ENCODE measurements at places on chromosomes 6 and 20. TPM values are rescaled to one million over a fixed set of nuclear protein-coding genes. Genes with fewer than 3 reads are reported as not detected.

The VWA7 gene
- total RNA-seq, result 0.52 TPM

The ENPP1 gene
- 0.11 TPM for total RNA-seq

The FRK gene
- not detected for total RNA-seq

The GJA1 gene
- total RNA-seq, result not detected

The LY6G5C gene
- total RNA-seq, result 4.4 TPM

The EDN1 gene
- 0.74 TPM for total RNA-seq

The IMPG1 gene
- total RNA-seq, result not detected

The MUCL3 gene
- not detected for total RNA-seq

The NCOA7 gene
- total RNA-seq, result 48.0 TPM

The NKAPL gene
- total RNA-seq, result 1.7 TPM

The DLK2 gene
- total RNA-seq, result 1.2 TPM

The PGC gene
- total RNA-seq, result not detected

- H3K4me3 ChIP-seq, result no peak overlapping the region
- no peak overlapping the region for H3K27ac ChIP-seq
- H3K27me3 ChIP-seq, result no peaks in the 10 kb centered on the region
- peaks cover 30% of the 10 kb centered on the region for H3K4me1 ChIP-seq
These were observed 9.1 kb downstream of the SOD2 start for GRCh38 chr6:159684013-159684304.

DNA sequence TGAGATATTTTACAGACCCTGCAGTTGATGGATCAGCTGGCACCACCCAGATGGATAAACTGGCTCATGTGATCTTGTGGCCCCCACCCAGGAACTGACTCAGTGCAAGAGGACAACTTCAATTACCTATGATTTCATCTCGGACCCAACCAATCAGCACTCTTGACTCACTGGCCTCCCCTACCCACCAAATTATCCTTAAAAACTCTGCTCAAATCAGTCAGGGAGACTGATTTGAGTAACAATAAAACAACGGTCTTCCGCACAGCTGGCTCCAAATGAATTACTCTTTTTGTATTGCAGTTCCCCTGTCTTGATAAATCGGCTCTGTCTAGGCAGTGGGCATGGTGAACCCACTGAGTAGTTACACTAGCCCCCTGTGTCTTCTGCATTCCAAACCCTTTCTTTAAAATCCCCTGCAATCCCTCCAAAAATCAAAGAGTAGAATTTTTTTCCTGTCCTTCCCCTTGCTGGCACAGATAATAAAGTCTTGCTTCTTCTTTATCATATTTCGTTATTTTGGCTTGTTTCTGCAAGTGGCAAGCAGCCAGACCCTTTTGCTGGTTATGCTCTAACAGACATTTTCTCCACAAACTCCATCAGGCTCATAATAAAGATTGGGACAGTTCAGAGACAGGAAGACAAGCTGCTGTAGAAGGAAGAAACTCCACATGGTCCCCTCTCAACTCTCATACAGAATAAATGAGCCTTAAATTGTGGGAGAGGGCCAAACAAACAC, 48.3 kb downstream of the OR2B6 start:
- H3K36me3 ChIP-seq, result no peaks in the 10 kb centered on the region
- H3K4me1 ChIP-seq, result peaks cover 3% of the 10 kb centered on the region
- peaks cover 42% of the 10 kb centered on the region for H3K27me3 ChIP-seq
- H3K4me3 ChIP-seq, result no peak overlapping the region
- no peak for DNase-seq

DNA sequence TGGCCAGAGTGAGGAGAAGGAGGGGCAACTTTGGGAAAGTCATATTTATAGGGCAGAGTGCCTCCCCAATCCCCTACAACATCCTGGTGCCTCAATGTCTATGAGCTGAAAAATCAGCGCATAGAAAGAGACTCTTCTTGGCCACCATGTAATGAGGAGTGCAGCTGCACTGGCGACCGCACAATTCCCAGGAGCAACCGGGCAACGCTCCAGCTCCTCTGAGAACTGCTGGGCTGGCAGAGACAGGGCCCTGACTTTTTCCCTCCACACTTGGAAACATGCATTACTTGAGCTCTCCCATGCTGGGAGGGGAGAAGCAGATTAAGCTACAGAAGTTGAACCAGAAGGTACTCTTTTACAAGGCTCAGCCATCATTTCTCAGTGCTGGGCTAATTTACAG, 31.4 kb upstream of the MARCKS start:
- H3K27ac ChIP-seq, result no peak overlapping the region
- DNase-seq, result no peak
- no peaks in the 10 kb centered on the region for H3K36me3 ChIP-seq

DNA sequence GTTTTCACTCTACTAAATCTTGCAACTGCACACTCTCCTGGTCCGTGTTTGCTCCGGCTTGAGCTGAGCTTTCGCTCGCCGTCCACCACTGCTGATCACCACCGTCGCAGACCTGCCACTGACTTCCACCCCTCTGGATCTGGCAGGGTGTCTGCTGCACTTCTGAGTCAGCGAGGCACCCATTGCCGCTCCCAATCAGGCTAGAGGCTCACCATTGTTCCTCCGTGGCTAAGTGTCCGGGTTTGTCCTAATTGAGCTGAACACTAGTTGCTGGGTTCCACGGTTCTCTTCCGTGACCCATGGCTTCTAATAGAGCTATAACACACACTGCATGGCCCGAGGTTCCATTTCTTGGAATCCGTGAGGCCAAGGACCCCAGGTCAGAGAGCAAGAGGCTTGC, 98.6 kb upstream of the GPR6 start:
- H3K4me3 ChIP-seq, result no peak overlapping the region
- DNase-seq, result no peak
- H3K4me1 ChIP-seq, result no peaks in the 10 kb centered on the region
- H3K36me3 ChIP-seq, result no peaks in the 10 kb centered on the region

GRCh38 chr6:127634178-127634577, 57.2 kb downstream of the C6orf58 start:
- no peaks in the 10 kb centered on the region for H3K4me1 ChIP-seq
- H3K27ac ChIP-seq, result no peak overlapping the region
- no peaks in the 10 kb centered on the region for H3K27me3 ChIP-seq

DNA sequence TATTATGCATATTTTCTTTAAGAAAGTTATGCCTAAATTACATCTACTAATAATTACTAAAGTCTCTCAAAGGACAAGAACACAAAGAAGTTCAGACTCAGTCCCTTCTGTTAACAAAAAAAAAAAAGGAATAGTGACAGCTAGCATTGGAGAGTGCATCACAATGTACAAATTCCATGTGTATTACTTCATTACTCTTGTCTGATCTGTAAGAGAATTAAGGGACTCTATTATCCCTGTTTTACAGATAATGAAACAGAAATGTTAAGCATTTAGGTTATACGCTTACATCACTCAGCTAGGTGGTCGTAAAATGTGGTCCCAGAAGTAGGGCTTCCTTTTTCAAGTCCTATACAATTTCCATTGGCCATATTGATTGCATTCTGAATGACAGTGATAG, 17.2 kb upstream of the VNN1 start:
- H3K27ac ChIP-seq, result no peak overlapping the region
- H3K36me3 ChIP-seq, result no peaks in the 10 kb centered on the region
- H3K27me3 ChIP-seq, result peaks cover 2% of the 10 kb centered on the region
- no peak for DNase-seq

DNA sequence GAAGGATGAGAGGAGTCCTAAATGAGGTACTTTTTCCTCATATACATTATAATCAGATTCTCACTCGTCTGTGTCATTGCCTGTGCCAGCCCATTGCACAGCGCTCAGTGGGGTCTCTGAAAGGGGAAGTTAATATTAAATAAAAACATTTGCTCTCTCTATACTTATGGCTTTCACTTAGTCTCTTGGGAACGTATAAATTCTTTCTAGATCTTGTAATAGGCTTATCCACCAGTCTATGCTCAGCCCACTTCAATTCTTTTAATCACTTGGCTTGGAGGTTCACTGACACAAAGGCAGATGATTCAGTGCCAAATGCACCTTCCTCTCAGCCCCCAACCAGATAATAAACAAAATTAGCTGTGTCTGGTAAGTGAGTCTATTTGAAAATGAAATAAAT, 164.3 kb upstream of the OGFRL1 start:
- H3K36me3 ChIP-seq, result peaks cover 6% of the 10 kb centered on the region
- no peak overlapping the region for H3K27ac ChIP-seq
- no peak for DNase-seq
- H3K4me3 ChIP-seq, result no peak overlapping the region
- peaks cover 9% of the 10 kb centered on the region for H3K4me1 ChIP-seq
- H3K27me3 ChIP-seq, result peaks cover 18% of the 10 kb centered on the region

GRCh38 chr6:89944181-89944755, 50.0 kb downstream of the GJA10 start:
- no peak overlapping the region for H3K4me3 ChIP-seq
- no peak for DNase-seq
- H3K27me3 ChIP-seq, result no peaks in the 10 kb centered on the region
- H3K4me1 ChIP-seq, result peaks cover 65% of the 10 kb centered on the region

GRCh38 chr20:35319192-35319870, 27.1 kb upstream of the FAM83C start:
- no peak for DNase-seq
- peaks cover 21% of the 10 kb centered on the region for H3K4me1 ChIP-seq
- H3K36me3 ChIP-seq, result no peaks in the 10 kb centered on the region

GRCh38 chr20:48096957-48097890, 311.9 kb upstream of the SULF2 start:
- no peaks in the 10 kb centered on the region for H3K4me1 ChIP-seq
- H3K27me3 ChIP-seq, result peaks cover 1% of the 10 kb centered on the region
- H3K27ac ChIP-seq, result no peak overlapping the region
- no peaks in the 10 kb centered on the region for H3K36me3 ChIP-seq
- no peak for DNase-seq
- no peak overlapping the region for H3K4me3 ChIP-seq

DNA sequence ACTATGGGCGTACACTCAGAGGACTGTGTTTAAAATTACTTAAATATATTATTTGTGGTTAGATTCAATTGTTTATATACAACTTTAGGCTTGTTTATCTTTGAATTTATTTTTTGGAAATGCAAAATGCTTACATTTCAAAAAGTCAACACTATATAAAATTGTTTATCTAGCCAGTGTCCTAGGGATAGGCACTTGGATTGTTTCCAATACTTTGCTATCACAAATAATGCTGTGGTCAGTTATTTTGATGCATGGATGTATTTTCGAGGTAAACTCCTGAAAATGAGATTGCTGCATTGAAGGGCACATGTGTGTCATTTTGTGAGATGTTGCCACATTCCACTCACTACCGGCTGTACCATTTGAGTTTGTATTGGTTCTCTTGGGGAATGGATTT, 213.9 kb downstream of the SLC24A3 start:
- no peaks in the 10 kb centered on the region for H3K36me3 ChIP-seq
- H3K4me1 ChIP-seq, result no peaks in the 10 kb centered on the region
- no peak overlapping the region for H3K4me3 ChIP-seq
- H3K27me3 ChIP-seq, result peaks cover 1% of the 10 kb centered on the region
- no peak overlapping the region for H3K27ac ChIP-seq

DNA sequence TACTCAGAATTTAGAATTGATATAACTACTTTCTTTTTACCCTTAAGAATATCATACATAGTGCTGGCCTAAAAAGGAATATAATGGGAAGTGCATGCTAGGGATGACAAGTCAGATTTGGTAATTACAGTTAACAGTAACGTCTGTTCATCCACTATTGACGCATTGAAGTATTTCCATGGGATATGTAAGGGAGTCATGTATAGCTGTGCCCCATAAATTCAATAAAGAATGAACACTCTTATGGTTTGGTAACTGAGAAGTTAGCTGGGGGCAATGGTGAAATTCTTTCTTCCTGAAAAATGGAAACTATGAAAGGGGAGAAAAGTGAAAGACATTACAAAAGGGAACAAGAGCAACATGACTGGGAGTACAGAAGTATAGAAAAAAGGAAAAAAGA, 2.6 kb upstream of the COL19A1 start:
- H3K36me3 ChIP-seq, result peaks cover 9% of the 10 kb centered on the region
- peaks cover 29% of the 10 kb centered on the region for H3K4me1 ChIP-seq
- no peak for DNase-seq
- no peak overlapping the region for H3K27ac ChIP-seq

GRCh38 chr6:80282913-80283554, 176.6 kb downstream of the BCKDHB start:
- H3K36me3 ChIP-seq, result peaks cover 8% of the 10 kb centered on the region
- H3K27ac ChIP-seq, result no peak overlapping the region
- no peak for DNase-seq
- no peaks in the 10 kb centered on the region for H3K27me3 ChIP-seq
- H3K4me3 ChIP-seq, result no peak overlapping the region

DNA sequence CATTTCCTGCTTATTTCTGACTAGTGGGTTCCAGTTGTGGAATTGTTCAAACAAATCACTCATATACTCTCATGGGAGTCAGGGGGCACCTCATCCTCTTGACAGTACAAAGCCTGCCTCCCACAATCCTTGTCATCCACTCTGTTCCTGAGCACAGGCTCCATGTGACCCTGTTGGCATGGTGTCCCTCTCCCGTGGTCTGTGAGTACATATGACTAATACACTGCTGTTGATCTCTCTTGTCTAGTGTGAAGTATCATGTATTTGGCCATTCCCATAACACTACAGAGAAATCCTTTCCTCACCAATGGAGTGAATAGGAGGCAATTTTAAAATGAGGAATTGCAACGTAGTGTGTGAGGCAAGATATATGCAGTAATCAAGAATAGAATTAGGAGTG, 185.3 kb downstream of the OGFRL1 start:
- H3K4me1 ChIP-seq, result no peaks in the 10 kb centered on the region
- H3K4me3 ChIP-seq, result no peak overlapping the region
- H3K36me3 ChIP-seq, result no peaks in the 10 kb centered on the region
- DNase-seq, result no peak

DNA sequence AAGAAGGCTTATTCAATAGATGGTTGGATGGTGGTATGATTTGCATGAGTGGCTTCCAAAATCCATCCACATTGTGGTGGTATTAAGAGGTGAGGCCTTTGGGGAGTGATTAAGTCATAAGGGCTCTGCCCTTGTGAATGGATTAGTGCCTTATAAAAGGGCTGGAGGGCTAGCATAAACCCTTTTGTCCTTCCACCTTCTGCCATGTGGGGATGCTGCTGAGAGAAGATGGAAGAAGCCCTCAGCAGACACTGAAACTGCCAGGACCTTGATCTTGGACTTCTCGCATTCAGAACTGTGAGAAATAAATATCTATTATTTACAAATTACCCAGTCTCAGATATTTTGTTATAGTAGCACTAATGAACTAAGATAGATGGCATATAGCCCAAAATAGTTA, 27.8 kb upstream of the SRPK1 start:
- no peak for DNase-seq
- no peaks in the 10 kb centered on the region for H3K27me3 ChIP-seq
- peaks cover 3% of the 10 kb centered on the region for H3K4me1 ChIP-seq
- no peaks in the 10 kb centered on the region for H3K36me3 ChIP-seq
- no peak overlapping the region for H3K4me3 ChIP-seq

DNA sequence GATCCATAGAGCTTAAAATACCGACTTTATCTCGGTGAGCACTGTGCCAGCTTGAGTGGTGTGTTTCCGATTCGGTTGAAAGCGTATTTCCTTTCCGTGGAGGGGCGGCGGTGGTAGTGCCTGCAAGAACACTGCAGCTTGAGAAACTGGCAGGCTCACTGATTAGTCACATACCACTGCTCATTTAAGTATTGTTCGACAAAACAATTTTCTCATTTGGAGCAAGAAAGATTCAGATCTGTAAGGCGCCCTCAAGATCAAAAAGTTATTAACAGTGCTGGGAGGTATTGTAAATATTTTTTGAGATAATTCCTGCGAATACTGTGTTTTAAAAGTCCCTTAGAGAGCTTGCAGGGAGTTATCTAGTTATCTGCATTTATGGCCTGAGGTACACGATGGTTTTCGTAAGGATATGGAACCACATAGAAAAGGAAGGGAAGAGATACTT, 1.3 kb downstream of the MAPK14 start:
- DNase-seq, result peak; percentile 57
- H3K27ac ChIP-seq, result peak overlapping the region; percentile 95
- H3K4me3 ChIP-seq, result peak overlapping the region; percentile 96

GRCh38 chr20:41006936-41007474, 21.6 kb upstream of the TOP1 start:
- no peak for DNase-seq
- no peaks in the 10 kb centered on the region for H3K36me3 ChIP-seq
- no peaks in the 10 kb centered on the region for H3K27me3 ChIP-seq
- no peak overlapping the region for H3K27ac ChIP-seq
- peaks cover 30% of the 10 kb centered on the region for H3K4me1 ChIP-seq
- H3K4me3 ChIP-seq, result no peak overlapping the region
